ENCODE measurements at places on chromosomes 7 and 10.
A peak's percentile ranks its signal among the peaks of the same experiment; 100 is the strongest.

GRCh38 chr7:26375726-26376174, 84.1 kb downstream of the SNX10 start:
- DNase-seq, result no peak

GRCh38 chr7:91266067-91266688, 1.9 kb downstream of the FZD1 start:
- no peak for DNase-seq

DNA sequence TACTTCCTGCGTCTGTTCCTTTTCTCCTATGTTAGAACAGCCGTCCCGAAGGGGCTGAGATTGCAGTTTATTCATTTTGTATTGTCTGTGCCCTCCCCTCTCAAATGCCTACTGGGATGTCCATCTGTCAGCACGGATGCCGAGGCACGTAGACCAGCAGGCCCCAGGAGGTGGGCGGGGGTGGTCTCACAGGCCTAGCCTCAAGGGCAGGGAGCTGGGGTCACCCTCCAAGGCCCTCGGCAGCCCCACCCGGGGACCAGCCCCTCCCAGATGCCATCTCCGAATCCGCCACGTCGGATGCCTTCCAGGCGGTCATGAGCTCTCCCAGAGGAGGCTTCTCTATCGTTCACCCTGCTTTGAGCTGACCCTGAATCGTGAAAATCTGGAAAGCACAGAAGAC, 59.7 kb downstream of the ELFN1 start:
- DNase-seq, result no peak

DNA sequence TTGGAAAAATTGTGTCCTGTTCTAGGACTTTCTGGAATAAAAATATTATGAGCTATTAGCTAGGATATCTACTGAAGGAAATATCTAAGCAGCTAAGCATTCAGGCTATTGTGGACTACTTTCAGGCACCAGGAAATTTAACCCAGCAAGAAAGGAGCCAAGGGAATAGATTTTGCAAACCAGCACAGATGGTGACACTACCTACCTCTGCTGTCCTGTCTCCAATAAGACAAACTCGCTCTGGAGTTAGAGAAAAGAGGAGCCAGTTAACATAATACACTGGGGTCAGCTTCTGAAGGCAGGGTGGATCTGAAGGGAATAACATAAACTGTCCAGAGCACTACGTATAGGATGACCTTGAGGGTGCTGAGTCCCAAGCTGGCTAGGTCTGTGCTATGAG, 223.7 kb upstream of the PRSS58 start:
- no peak for DNase-seq

DNA sequence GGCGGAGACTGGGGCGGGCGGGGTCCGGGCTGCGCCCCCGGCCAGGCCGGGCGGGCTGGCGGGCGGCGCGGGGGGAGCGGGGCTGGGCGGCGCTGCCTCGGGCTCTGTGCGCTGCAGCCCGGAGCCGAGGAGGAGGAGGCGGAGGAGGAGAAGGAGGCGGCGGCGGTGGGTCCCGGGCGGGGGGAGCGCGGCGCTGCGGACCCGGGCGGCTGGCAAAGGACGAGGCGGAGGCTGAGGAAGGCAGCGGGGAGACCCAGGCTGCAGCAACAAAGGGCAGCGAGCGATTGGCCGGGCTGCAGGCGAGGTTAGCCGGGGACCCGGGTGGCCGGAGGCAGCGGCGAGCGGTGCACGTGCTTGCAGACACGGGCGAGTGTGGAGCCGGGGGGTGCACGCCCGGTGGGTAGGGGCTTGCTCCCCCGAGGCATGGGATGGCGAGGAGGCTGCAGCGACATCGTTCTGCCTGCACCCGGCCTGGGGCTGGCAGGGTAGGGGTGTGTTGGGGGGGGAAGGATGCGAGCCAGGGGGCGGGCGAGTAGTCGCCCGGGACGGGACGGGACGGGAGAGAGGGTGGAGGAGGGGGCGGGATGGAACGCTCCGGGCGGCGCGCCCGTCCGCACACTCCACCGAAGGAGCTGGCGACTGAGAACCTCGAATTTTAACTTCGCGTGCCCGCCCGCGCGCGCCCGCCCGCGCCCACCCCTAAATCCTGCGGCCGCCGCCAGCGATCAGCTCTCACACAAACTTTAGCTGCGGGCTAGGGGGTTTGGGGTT, 844 bp upstream of the KAT6B start:
- DNase-seq, result peak; percentile 13

- DNase-seq, result no peak
Measured at GRCh38 chr10:79243181-79244067, 103.8 kb upstream of the PPIF start.

GRCh38 chr7:151085691-151086620, at the start of gene AGAP3:
Gene AGAP3 (plus strand): TSS chr7:151086475. CDS start chr7:151086742, 267 bp downstream.
- peak; percentile 28 for DNase-seq

DNA sequence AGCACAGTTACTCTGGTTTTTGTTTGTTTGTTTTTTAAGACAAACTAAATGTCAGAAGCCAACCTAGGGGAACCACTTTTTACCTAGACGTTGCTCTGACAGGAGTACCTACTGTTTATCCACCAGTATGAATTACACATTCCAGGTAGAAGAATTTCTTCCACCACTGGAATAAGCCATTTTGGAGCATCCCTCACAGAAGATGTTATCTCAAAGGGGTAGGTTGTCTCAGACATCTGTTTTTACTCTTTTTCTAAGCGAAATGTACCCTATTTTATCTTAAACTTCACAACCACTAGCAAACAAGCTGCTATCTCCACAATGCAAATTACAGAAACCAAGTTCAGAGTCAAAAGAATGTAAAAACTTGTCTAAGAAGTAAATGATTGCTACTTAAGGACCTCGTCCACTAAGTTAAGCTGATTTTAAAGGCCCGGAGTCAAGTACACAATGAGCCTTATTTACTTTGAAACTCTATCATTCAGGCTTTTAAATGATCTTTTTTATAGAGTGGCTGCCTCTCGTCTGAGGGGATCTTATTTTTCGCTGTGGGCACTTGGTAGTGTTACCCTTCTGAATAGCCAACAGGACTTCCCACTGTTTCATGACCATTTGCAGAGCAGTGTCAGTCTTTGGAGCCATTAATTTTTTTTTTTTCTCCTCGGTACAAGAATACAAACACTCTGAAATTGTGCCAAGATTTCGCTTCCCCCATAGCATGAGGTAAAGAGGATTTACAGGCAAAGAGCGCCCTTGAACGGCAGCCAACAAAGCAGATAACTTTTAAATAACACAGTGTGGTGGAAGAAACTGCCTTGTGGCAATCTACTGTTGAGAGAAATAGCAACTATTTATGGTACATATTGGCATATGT, 15.7 kb upstream of the ARMC3 start:
- no peak for DNase-seq

DNA sequence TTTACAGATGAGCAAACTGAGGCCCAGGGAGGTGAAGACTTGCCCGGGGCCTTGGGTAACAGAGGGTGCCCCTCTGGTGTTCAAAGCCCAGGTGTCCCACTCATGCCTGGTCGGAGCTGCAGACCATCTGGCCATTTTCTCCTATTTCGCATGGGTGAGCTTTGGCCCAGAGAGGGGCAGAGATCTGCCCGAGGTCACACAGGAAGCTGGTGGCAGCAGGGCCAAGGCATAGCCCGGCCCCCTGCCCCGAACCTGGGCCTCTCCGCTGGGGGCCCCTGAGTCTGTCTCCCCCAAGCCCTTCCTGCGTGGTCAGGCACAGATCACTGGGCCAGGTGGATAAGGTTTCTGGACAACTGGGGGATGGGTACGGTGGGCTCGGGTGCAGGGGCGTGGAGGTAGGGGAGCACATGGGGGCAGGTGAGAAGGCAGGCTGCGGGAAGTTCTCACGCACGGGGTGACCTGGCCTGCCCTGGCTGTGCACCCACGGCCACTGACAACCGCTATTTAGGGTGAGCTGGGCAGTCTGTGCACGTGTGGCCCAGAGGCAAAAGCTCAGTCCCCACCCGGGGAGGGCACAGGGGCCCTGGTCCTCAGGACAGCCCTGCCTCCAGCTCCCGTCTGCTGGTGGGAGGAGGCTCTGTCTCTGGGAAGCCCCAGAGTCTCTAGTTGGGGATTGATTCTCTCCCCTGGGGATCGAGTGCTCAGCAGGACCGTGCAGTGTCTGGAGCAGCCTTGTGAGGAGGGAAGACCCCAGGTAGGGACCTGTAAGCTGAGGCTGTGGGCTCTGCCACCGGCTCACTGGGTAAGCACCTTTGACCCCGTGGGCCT, 68.6 kb downstream of the UNCX start:
- no peak for DNase-seq

GRCh38 chr10:21746118-21746517, 212.1 kb downstream of the MLLT10 start:
- DNase-seq, result no peak

DNA sequence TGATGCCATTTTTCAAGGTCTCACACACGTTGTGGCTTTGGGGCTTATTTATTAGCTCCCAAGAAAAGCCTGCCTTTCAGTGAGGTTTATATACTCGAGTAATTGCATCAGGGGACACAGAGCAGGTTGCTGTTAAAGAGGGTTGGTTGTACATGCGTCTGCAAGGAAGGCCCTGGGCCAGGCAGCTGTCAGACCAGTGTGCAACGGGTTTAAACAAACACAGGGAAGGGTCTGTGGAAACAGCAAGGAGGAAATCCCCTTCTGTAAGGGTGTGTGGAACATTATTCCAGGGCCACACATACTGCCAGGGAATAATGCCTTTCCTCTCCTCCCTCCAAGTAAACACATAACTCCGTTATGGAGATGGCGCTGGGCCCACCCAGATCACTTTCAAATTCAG, 1.7 kb upstream of the CHST15 start:
- no peak for DNase-seq

DNA sequence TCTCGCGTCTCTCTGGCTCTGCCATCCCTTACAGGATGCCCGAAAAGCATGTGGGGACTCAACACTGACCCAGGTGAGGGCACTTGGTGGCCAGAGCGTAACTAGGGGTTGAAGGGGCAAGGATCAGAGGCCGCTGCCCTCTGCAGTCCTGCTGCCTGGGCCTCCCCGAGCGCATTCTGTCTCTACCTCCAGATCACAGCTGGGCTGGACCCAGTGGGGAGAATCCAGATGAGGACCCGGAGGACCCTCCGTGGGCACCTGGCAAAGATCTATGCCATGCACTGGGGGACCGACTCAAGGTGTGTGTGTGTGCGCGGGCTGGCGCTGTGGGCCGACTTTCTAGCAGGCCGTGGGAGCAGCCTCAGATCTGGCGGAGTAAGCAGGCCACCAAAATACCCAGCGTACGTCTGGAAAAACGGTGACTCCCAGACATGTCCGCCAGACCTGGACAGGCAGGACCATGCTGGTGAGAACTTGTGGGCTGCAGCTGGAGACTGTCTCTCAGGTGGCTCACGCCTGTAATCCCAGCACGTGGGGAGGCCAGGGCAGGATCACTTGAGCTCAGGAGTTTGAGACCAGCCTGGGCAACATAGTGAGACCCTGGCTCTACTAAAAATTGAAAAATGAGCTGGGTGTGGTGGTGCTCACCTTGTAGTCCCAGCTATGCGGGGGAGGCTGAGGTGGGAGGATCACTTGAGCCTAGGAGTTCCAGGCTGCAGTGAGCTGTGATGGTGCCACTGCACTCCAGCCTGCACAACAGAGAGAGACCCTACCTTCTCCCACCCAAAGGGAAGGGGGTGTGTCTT, 3.2 kb downstream of the GNB2 start:
- DNase-seq, result no peak

DNA sequence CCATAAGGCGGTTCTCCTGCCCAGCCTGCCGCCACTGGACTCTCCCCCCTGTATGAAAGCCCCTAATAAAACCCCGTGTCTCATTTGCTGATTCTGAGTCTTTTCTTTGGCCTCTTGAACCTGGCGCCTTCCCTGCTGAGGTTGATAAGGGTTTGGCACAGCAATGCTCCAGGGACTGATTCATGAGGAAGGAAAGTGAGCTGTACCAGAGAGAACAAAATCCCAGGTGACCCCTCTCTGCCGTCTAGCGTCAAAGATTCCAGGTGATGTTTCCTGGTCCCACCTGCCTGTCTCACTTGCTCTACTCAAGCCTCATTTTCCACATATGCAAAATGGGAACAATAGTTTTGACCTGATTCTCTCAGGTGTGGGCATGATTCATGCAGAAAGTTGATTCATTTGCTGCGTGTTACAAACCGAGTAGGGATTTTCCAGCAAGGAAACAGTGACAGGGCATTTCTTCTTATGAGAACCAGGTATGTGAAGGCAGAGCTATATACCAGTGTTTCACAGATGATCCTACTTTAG, 730.6 kb upstream of the IGFBP3 start:
- no peak for DNase-seq

GRCh38 chr10:95500649-95501048, 60.5 kb downstream of the SORBS1 start:
- no peak for DNase-seq

- DNase-seq, result no peak
Measured at GRCh38 chr7:2141651-2142050, 91.1 kb downstream of the MAD1L1 start.

DNA sequence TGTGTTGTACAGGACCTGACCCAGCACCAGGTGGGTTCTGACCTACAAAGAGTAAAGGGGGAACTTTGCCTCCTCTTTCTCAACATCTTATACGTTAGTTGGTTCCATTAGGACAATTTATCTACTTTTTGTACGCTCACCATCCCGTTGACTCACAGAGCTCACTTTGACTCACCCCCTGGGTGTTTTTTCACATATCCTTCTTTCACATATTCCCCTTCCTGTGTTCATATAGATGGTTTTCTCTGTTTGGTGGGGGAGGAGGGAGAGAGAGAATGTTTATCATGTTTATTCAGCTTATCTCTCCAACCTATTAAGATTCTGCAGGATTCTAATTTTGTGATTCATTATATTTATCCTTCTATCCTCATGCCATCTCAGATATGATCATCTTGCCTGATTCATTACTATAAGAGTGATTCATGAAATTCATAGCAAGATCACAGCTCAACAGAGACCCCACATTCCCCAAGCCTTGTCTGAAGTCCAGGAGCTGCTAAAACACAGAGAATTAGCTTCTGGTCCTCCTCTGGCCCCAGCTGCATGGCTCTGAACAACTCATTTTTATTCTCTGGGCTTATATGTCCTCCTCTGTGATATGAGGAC, 37.2 kb downstream of the PRSS2 start:
- DNase-seq, result no peak

DNA sequence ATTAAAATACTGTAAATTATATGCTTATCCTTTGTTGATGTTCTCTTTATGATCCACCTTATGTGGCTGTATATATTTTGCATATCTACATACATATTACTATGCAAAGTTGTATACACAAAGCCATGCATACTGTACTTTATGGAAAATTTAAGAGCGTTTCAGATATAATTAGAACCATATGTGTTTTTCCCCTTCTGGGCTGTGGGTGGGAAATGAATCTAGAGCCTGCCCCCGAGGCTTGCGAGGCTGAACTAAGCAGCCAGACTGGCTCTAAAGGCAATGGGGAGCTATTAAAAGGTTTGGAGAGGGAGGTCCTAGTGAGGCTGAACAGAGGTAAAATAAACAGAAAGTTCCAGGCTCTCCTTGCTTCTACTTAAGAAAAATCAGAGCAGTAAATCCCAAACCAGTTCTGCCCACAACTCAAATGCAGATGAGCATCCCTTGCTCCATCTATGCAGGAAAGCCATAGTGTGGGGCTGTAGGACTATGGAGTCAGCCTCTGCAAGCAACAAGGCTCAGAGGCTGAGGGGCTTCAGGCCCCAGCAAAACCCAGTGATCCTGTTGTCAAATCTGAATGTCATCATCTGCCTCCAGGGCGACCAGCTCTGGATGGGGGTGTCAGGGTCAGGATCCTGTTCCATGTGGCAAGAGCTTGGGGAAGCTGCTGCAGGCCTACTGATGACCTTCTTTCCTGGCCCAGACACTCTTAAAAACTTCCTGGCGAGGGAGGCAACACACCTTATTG, 14.1 kb upstream of the DDIT4 start:
- DNase-seq, result peak; percentile 84

- DNase-seq, result no peak
Measured at GRCh38 chr7:113142385-113143119, 24.2 kb upstream of the SMIM30 start.
